Putamen (tissue), 1 donor: ENCODE measurements at places on chromosomes 6 and 20.

DNA sequence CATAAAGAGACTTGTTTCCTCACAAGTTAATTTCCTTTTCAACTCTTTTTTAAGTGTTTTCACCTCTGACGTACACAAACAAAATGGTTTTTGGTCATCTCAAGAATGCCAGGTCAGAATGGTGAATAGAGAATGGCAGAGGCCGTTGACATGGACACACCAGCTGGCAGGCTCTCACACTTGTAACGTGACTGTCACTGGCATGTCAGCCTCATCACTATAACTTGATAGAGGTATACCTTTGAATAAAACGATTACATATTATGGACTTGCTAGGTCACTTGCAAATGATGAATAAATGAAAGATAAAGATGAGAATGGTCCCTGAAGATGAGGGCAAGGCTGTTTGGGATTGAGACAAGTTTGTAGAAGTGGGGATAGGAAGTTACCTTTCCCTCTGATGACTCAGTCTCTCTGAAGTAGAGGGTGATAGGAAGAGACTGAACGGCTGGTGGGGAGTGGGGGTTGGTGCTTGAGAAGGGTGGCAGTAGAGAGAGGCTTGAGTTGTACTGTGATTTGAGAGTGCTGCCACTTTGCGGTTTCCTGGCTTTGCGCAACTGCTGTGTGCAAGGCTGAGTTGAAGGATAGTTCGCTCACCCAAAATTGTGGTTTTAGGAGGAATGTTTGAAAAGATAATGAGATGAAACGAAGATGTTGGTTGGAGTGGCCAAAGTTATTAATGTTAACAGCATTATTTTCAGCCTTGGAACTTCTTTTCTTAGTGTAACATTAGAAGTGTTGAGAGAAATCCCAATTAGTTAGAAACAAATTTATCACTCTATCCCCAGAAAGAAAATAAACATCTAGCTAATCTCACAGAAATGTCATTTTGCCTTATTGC, 30.3 kb downstream of the TBPL1 start:
- no peak for DNase-seq

- DNase-seq: no peak
These were observed 58.4 kb upstream of the PRDM1 start for GRCh38 chr6:106027758-106028157.

DNA sequence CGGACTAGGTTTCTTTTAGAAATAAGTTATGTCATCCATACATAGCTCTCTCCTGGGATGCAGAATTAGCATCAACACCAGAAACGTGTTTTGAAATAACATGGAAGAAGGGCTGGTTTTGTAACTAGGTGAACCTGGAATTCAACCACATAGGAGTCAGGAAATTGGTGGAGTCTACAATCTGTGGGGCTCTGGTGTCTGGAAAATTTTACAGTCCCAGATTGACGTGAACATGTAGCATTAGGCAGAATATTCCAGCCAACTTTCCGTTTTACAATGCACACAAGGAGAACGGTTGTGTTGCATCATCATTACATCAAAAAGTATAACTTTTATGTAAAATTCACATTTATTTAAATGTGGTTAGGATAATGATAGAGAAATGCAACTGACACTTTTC, 1.9 kb downstream of the KCNQ5 start:
- DNase-seq: no peak

DNA sequence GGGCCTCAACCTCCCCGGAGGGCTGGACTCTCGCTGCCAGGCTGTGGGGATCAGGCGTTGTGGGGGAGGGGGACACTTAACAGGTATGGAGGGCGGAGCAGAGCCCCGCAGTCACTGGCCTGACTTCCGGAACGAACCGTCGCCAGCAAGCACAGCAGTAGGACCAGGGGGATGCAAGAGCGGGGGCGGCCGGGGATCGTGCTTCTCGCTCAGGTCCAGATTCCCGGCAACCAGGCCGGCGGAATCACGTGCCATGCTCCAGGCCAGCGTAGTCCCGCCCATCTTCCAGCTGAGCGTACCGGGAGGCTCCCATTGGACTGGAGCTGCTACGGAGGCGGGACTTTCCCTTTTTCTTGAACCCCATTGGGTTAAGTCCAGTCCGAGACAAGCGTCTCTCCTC, 10.0 kb upstream of the POU5F1 start:
- no peak for DNase-seq

DNA sequence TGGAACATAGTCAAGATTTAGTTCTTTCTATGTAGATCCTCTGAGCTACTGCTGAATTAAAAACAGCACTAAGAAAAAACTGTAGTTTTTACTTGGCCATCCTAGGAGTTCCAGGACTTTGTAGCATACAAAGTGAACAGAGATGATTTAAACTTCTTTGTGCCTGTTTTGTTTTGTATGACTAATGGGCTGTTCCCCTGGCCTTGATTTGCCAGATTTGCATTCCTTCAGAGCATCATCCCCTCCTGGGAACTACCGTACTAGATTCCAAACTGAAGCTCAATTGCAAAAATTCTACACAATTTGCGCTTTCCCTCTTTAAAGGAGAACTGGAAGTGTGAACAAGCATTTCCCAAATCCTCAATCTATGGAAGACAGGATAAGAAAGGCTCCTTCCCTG, 23.1 kb downstream of the ACOT13 start:
- no peak for DNase-seq

GRCh38 chr6:168158213-168158979, 79.4 kb upstream of the FRMD1 start:
- DNase-seq: no peak

DNA sequence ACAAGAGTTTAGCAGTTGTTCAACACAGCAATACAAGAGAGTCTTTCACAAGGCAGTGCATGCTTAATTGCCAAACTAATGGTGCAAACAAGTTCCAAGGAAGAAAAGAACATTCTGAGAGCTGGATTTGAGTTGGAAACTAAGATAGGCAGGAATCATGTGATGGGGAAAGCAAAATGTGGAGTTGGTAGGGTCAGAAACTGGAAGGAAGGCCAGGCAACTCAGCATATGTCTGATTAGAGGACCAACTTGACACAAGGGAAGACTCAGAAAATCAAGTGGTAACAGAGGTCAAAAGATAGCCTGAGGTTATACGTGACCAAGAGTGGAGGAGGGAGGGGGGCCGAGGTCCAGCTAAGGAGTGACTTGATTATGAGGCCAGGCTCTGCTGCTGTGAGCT, 117.3 kb downstream of the SMLR1 start:
- no peak for DNase-seq

DNA sequence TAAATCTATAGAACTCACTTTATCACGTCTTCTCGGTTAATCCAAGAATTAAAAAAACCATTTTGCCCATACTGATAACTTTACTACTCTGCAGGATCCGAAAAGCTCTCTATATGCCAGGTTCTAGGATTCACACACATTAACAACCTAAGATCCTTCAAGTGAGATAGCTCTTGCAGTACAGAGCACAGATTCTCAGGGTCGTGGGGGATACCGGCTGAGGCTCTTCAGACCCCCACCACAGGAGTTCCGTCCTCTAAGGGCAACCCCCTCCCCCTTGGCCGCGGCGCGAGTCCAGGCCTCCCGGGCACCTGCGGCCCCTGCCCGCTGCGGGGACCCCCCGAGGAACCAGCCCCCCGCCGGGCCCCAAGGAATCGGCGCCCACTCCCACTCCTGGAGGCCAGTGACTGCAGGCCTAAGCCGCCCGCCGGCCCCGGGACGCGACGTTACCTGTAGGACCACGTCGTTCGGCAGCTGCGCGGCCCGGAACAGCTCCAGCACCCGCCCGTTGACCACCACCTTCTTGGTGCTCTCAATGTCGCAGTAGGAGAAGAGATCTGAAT, 892 bp downstream of the REPS1 start:
- DNase-seq: no peak

DNA sequence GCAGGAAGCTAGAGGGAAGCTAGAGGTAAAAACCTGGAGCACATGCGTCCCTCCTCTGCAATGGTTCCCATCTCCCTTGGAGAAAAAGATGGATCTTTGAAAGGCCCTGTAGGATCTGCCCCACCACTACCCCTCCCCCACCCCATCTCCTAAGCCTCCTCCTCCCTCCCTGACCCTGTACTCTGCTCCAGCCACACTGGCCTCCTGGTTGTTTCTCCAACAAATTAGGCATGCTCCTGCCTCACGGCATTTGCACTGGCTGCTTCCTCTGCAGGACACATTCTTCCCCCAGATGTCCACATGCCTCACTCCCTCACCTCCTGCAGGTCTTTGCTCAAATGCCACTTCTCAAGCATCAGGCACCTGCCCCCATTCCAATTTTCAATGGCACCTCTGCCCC, 45.5 kb downstream of the UBE2V1 start:
- DNase-seq: no peak

GRCh38 chr20:32894026-32894483, 35.3 kb downstream of the EFCAB8 start:
- DNase-seq: no peak

DNA sequence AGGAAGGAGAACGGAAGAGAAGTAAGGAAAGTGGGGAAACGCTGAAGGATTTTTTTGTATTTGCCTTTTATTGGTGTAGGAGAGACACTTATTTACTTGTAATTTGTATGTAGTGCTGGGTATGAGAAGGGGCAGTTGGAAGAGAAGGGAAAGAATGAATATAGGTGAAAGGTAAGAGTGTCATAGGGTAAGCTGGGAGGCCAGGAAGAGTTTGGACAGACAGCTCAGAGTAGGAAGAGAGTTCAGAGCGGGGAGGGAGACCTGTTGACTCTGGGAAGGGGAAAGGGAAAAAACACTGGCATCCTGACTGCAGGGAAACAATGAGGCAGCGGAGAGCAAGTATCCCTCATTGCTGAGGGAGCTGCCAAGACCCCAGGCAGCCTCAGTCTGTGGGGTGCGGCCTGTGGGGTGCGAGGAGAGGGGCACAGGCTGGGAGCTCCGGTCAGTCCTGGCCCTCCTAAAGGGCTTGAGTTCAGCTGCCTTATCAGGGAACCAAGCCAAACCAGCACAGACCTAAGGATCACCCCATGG, 3.1 kb downstream of the TRAF3IP2 start:
- DNase-seq: no peak

DNA sequence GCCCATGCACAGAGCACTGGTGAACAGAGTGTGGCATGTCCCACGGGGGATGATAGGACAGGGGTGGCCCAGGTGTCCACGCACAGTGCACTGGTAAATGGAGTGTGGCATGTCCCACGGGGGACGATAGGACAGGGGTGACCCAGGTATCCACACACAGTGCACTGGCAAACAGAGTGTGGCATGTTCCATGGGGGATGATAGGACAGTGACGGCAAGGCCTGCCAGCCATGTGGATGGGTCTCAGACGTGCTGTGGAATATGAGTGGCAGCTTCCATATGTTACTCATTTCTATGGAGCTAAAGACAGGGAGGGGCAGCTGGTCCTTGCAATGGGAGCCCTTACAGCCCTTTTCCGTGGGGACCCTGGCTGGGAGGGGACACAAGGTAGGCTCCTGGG, 168.7 kb downstream of the CDH4 start:
- DNase-seq: no peak

GRCh38 chr20:57865266-57865665, 155.5 kb upstream of the PMEPA1 start:
- no peak for DNase-seq

DNA sequence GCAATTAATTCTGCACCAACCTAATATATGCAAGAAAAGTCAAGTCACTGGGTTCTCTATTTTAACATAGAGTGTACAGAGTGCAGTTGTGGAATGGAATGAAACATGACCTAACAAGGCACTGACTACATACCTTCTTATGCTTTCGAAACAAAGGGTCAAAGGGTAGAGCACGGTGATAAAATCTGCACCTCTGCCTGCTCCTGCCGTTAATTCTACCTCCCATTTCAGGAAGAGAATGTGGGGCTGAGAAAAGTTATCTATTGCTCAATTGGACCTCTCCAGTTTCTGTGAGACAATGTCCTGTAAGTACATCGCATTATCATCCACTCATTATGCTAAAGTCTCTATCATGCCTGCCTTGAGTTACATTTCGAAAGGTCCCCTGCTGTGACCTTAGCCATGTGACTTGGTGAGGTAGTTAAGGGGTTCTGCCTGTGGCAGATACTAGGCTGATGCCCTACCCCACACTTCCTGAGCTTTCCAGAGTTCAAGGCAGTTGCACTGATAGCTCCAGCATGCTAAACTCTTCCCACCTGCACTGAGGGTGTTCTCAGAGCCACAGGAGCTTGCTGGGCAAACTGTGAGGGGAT, 14.0 kb upstream of the MOCS1 start:
- no peak for DNase-seq

GRCh38 chr20:58938541-58938940, 42.5 kb upstream of the NELFCD start:
- no peak for DNase-seq

DNA sequence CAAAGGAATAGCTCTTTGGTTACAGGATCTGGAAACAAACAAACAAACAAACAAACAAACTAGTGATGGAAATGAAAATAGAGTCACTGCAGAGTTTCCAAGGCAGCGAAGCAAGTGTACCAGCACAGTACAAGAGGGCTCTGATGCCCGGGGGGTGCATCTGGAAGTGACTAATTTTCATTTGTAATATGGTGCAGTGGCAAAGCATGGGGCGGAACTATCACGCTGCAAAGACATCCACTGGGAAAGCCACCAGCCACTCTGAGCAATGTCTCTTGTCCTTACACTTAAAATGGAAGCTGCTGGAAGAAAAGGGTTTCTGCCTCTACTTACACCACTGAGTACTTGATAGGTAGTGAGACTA, 44.4 kb upstream of the NEDD9 start:
- no peak for DNase-seq

DNA sequence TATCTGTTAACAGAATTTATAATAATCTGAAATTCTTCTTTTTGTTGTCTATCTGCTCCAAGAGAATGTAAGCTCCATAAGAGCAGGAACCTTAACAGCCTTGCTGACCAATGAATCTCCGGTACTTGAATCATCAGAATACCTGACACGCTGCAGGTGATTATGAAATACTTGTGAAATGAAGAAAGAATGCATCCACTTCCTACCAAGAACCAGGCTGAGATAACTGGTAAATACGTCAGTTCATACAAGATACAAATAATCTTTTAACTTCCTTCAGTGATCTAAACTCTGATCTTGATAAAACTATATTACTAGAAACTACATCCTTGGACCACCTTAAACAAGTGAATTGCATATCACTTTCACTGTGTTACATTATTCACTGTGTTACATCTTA, 116.2 kb downstream of the MAP3K5 start:
- no peak for DNase-seq

DNA sequence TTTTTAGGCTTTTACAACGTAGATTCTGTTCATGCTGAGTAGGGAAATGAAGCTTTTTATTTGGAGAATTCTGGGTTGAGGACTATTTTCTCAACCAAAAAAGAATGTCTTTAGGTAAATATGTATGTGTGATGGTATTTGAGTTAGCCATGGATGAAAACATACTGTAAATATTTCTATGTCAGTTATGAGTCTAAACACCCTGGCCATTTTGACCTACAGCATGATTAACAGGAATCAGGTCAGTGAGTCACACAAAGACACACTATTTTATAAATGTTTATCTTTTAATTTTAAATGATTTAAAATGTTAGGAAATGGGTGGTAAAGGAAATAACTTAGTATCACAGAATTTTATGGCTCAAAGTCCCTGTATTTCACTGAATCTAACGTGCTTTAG, 851.7 kb upstream of the MAP3K7 start:
- DNase-seq: no peak

GRCh38 chr6:72787391-72788031, 165.6 kb downstream of the KCNQ5 start:
- DNase-seq: no peak

- DNase-seq: no peak
These were observed 10.5 kb upstream of the FAM210B start for GRCh38 chr20:56348305-56348693.

GRCh38 chr6:90263633-90264032, 33.0 kb downstream of the BACH2 start:
- DNase-seq: no peak

GRCh38 chr6:43842231-43842794, 72.3 kb downstream of the VEGFA start:
- DNase-seq: no peak
